ENCODE measurements at places on chromosomes 1 and 21.

GRCh38 chr1:227928811-227929375 is 18.8 kb downstream of the WNT9A start:
- DNase-seq = no peak

DNA sequence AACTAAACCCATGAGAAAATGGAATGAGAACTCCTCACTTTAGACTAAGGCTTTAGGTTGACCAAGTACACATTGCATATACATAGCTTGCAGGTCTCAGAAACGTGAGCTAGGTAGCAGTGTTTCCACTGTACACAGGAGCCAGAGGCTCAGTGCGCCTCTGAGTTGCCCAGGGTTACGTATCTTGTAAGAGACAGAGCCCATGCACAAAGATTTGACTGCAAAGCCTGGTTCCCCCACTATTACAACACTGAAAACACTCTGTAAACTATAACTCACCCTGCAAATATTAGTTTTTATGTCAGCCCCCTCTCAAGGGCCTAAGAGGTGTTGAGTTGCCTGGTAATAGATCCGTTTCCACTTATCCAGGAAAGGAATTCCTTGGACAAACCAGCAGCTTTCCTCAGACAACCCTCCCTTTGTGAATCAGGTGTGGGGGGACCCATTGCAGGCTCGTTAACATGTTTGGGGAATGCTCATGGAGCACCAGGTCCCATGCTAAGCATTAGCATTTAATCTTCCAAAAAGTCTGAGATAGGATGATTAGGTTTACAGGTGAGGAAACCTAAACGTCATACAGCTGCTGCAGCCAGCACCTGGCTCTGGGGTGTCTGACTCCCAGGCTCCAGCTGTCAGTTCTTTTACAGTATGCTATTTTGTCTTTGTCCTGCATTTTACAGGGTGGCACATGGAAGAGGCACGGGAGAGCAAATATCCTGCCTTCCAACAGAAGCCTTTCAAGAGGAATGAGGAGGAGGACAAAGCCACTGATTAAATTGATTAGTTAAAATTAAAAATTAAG is 25.7 kb downstream of the TENT5C start:
- DNase-seq = no peak

DNA sequence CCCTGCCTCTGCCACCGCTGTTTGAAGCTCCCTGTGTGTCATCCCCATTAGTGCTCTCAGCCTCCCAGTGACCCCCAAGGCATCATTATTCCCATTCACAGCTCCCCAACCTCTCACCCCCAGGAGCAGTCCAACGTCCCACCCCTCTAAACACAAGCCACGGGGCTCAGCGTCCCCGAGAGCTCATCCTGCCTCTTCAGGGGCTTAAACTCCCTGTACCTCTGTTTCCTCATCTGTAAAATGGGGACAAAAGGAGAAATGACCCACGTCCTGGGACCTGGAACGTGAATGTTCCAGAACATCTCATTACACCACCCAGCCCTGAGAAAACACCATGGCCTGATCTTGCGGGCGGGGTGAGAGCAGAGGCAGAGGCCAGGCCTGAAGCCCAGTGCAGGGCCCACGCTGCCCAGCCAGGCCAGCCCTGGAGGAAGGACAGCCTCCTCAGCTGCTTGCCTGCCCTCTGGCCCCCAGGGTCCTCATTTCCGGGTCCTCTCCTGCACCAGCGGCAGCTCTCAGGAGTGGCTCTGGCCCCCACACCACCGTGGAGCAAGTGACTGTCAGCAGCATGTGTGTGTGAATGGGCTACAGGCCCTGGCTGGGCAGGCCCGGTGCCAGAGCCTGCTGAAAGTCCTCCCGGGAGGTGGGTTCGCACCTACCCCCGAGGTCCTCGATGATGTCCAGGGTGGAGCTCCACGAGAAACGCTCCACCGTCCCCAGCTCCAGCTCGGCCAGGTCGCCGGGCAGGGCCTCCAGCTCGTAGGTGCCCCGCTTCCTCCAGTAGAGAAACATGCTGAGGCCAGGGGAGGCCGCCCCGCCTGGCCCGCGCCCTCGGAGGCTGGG is 14.1 kb upstream of the PLEKHG5 start:
- DNase-seq = no peak

- DNase-seq = no peak
Observed at GRCh38 chr1:87673309-87673708, 344.6 kb downstream of the LMO4 start.

- DNase-seq = no peak
Observed at GRCh38 chr21:35216996-35217395, 167.9 kb upstream of the RUNX1 start.

DNA sequence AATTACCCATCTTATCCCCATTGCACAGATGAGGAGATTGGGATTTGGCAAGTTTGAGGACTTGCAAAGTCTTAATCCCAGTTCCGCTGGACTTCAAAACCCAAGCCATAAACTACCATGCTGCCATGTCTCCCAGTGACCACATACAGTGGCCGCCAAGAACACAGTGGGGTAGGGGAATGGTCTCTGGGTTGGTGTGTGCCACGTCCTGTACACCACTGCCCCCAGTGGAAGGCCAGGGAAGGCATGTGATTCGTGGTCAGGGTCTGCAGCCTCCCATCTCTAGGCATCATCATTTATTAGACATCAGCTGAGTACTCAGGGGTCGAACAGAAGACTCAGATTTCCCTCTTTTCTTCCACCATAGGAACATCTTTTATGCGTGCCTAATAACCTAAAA is 76.0 kb downstream of the MAN1C1 start:
- no peak for DNase-seq

DNA sequence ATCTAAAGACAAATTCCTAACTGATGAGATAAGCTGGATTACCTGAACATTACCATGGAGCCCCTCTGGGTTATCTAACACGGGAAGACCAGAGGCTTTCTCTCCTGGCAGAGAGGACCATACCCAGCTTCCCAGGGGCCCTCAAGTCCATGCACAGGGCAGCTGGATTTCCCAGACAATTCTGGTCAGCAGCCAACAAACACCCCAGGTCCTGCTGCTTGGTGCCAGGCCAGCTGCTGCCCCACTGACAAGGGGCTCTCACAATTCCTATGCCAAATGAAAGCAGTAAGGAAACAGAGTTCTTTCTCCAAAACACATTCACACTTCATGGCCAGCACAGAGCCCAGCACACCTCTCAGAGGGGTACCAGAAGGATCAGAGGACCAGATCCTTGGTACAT is 114.2 kb downstream of the HLCS start:
- no peak for DNase-seq

- DNase-seq = no peak
Observed at GRCh38 chr1:208175508-208175895, 68.7 kb downstream of the PLXNA2 start.

- no peak for DNase-seq
Observed at GRCh38 chr1:232611834-232612233, 18.1 kb downstream of the SIPA1L2 start.

GRCh38 chr1:30284226-30284625 is 439.2 kb downstream of the MATN1 start:
- no peak for DNase-seq

DNA sequence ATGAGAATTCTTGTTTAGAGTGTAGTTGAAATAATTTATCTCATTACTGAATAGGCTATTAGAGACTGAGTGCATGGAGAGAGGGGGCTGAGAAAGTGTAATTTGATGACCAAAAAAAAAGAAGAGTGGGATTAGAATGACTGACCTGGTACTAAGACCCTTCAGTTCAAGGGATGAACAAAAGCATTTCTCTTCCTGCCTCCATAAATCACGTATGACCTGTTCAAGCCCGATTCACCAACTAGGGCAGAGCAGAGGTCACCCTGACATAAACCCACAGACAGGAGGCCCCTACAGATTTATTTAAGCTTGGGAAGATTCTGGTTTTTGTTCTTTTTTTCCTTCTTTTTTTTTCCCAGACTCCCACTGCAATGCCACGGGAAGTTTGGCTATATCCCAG is 123.7 kb upstream of the COP1 start:
- DNase-seq = no peak

DNA sequence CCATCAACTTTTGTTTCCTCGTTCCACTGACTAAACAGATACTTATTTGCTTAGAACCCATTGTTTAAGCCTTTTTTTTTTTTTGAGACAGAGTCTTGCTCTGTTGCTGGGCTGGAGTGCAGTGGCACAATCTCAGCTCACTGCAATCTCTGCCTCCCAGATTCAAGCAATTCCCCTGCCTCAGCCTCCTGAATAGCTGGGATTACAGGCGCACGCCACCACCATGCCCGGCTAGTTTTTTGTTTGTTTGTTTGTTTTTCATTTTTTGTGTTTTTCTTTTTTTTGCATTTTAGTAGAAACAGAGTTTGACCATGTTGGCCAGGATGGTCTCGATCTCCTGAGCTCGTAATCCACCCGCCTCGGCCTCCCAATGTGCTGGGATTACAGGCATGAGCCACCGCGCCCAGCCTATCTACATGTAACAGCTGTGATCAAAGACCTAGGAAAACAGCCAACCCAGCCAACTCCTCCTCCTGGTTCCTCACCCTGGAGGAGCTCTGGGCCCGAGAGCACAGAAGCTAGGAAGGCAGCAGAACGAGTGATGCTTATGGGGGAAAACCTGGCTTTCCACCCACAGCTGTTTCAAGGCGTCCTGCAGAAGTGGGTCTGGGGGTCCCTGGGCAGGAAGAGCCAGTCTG is 32.9 kb downstream of the KCNN3 start:
- no peak for DNase-seq

DNA sequence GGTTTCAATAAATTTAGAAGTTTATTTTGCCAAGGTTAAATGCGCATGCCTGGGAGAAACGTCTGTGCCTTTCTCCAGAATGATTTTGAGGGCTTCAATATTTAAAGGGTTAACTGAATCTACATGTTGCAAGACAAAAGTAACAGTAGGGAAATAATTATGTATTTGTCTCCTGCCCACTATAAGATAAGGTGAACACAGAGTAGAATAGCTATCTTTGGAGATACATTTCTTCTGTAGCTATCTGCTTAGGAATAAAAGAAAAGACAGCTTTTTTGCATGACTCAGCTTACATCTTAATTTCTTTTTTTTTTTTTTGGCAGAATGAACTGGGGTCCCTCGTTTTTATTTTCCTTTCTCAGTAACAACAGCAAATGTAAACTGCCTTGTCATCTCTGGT is 1351.6 kb downstream of the AMY1C start:
- no peak for DNase-seq

DNA sequence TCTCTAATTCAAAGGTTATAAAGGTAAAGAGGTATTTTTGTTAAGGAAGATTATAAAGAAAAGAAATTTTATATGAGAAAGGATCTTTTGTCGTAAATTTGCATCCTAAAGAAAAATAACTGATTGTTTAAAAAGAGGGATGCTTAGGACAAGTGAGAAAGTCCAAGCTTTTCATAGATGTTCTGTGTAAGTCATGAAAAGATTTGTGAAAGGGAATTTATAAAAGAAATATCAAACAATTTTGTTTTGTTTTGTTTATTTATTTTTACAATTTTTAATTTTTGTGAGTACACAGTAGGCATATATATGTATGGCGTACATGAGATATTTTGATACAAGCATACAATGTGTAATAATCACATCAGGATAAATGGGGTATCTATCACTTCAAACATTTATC is 145.2 kb downstream of the ADSS2 start:
- DNase-seq = no peak

GRCh38 chr1:2801535-2802291 is at the start of gene TTC34:
TTC34 (minus strand) TSS chr1:2801693; CDS start chr1:2800827, 866 bp downstream.
- DNase-seq = peak; percentile 28

DNA sequence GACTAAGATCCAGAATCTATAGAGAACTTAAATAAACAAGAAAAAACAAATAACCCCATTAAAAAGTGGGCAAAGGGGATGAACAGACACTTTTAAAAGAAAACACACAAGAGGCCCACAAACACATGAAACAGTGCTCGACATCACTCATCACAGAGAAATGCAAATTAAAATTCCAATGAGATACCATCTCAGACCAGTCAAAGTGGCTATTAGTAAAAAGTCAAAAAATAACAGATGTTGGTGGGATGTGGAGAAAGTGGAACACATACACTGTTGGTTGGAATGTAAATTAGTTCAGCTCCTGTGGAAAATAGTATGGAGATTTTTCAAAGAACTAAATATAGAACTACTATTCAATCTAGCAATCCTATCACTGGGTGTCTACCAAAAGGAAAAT is 143.1 kb downstream of the IFI44 start:
- DNase-seq = no peak

DNA sequence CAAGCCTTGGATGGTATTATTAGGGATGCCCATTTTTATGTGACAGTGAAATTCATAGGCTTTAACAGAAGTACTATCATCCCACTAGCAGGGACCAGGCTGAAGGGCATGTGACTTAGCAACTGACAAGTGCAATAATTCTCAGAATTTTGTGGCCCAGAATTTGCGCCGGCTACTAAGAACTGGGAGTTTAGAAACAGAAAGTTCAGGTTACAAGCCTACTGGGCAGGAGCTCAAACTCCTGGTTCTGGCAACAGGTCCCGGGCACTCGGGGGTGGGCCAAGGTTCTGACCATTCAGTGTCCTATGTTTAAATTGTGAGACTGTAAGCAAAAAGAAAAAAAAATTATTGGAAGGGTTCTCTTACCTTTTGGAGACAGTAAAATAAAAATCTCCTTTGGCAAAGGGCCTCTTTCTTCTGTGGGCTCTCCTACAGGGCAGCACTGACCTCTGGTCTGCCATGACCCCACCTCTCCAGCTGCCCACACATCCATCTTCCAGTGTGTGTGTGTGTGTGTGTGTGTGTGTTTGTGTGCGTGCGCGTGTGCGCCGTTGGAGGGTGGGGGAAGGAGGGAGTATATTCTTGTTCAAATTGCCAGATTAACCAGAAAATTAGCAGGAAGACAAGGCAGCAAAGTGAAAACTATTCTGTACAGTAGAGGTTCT is 26.1 kb downstream of the IRF2BP2 start:
- DNase-seq = no peak

- no peak for DNase-seq
Observed at GRCh38 chr1:56320464-56321149, 258.8 kb downstream of the PLPP3 start.

GRCh38 chr1:220888417-220888986 is 9.3 kb downstream of the HLX start:
- no peak for DNase-seq

- DNase-seq = no peak
Observed at GRCh38 chr21:21436012-21436534, 437.9 kb downstream of the NCAM2 start.

DNA sequence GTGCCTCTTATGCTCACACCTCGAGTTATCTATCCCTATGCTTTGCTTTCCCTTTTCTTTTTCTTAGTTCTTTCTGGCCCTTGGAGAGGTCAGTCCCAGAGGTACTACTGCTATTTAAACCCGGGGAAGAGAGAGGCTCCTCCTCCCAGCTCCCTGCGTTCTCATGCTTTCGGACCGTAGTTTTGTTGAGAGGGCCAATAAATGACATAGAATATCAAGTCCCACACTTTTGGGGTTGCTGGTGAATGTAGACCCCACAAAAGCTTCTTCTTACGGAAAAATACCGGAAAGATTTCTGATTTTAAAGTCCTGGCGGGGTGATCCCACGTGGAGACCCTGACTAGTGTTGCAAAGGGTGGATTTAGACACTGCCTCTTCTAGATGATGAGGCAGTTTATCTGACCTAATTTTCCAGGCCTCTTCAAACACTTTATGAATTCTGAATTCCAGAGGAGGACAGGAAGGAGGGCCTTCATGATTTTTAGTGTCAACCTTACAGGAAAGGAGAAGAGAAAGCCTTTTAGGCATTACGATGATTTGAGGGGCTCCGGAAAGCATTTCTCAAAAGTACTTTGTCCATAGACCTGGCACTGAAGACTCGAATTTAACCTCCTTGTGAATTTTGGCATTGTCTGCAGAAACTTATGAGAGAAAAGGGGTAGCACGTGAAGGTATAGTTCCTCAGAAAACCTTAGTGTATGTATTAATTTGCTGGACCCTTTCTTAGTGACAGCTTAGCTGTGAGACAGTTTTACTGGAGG is 694 bp downstream of the TMEM167B start:
- DNase-seq = no peak

Measured in stimulated activated CD8-positive, alpha-beta memory T cell treated with anti-CD3 and anti-CD28 coated beads, Interleukin-15, amount 100 ng/mL, for 48 hours (primary cell).